ENCODE measurements at places on chromosomes 1 and 21. TPM values are rescaled to one million over a fixed set of nuclear protein-coding genes. Genes with fewer than 3 reads are reported as not detected.

GRCh38 chr1:167671727-167672511 lies 41.9 kb downstream of the RCSD1 start:
- ATAC-seq = no peak

Gene RNU1-4
- total RNA-seq = 24,296 TPM

Gene ECM1
- 73.4 TPM for total RNA-seq

Gene CADM3
- 1.2 TPM for total RNA-seq

DNA sequence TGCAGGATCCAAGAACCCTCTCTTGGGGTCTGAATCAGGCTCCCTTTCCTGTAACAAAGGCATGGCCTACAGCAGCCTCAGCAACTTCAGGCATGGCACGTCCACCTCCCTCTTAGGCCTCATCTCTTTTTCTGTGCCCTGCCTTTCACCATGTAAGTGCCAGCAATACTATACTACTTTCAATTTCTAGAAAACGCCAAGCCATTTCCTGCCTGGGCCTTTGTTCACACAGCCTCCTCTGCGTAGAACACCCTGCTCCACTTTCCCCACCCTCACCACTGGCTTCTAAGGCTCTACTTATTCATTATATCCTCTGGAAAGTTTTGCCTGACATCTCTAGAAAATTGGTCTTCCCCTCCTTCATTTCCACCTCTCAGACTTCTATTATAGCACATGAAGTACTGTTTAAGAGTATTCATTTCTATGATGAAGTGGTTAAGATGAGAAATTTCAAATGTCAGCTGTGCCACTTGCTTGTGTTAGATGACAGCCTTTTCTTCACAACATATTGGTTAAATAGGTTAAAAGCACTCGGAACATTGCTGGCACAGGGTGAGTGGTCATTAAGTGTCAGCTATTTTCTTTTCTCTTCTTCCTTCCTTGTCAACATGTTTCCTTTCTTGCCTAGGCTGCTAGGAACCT lies 41.6 kb upstream of the VWA5B1 start:
- ATAC-seq = no peak

GRCh38 chr1:248811514-248812490 lies 13.9 kb downstream of the SH3BP5L start:
- peak; percentile 46 for ATAC-seq

- ATAC-seq = no peak
Measured at GRCh38 chr1:42737257-42737656, 2.8 kb downstream of the CLDN19 start.

Gene TMCC2
- 2.8 TPM for total RNA-seq

Gene CYB5RL
- total RNA-seq = 5.8 TPM

DNA sequence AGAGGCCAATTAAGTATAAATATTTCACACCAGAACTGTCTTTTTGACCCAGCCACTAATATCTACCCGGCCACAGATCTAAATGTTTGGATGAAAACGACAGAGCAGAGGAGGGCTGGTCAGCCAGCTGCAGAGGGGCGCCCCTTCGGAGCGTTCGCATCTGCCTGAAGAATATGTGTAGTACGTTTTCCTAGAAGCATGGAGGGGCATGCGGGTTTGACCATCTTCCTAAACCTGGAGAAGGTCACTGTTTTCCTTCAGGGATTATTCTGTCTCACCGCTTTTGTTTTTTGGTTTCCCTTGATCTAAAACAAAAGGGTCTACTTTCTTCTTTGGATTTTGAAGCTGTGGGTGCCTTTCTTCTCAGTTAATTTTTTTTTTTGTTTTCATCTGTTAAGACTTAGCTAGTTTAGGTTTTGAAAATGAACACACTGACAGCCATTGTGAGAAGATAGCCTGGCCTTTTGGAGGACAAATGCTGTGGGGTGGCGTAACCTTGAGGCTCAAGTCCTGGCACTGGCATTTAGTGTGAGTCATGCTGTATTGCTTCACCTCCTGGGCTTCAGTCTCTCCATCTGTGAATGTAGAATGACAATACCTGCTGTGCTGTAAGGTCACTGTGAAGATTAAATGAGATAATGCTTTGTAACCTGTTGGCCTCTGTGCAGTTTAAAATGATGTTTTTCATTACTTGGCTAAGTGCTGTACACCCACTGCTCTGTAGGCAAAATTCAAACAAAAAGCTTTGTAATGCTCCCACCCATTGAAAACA lies 74.1 kb upstream of the IRF2BP2 start:
- ATAC-seq = no peak

DNA sequence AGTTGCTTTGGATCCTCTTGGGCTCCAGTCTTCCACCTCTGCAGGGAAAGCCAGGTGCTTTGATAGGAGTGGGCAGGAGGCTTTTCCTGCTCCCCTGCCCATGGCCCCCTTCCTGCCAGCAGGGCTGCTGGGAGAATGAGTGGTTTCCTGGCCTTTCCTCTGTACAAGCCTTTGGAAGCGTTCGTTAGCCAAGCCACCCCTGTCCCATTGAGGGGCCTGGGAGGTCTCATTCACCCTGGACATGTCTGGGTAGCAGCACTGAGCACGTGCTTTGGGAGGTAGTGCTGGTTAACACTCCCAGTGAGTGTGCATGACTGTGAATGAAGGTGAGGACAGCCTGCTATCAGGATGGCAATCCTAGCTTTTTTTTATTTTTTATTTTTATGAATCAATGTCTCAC lies 118.5 kb upstream of the CACNA1E start:
- no peak for ATAC-seq

DNA sequence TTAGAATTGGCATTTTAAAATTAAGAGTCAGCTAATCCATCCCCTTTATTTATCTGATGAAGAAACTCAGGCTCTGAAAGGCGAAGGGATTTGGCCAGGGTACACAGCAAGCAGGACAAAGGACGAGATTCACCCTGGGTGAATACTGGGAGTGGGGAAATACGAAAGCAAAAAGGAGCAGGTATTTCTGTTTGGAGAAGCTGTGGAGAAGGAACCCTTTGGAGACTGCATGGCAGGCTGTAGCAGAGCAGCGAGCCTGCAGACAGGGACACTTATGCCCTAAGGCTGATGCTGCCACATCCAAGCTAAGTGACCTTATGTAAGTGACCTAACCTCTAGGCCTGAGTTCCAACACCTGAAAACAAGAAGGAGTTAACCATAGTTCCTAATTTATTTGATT lies 207.2 kb upstream of the C1orf87 start:
- ATAC-seq = peak; percentile 47

Gene SELE
- 0.52 TPM for total RNA-seq

Gene GIPC2
- 0.14 TPM for total RNA-seq

Gene FAM72D
- 6.1 TPM for total RNA-seq

DNA sequence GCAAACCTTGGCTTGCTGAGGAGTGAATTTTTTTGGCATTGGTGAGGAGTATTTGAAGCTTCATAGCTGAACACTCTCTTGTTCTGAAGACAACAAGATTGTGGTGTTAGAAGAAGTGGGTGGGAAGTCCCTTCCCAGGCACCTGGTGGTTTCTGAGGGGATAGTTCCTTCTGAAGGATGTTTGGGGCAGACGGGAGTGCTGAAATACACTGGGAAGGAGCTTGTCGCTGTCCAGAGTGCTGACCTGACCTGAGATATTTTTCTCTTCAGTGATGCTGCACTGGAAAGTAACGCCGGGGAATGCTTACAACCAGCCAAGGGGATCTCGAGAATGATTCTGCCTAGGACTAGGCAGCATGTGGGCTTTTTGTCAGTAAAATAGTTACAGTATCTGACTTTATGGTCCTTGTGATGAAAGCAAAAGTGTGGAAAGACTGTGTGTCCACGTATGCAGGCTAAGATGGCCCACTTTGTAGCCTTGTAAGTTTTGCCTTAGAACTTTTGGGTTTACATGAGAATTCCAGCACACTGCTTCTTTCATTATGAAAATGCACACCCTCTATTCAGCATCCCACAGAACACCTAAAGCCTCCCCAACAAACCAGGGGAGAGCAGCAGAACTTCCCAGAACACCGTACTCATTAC lies 33.1 kb upstream of the NFASC start:
- ATAC-seq = peak; percentile 24

DNA sequence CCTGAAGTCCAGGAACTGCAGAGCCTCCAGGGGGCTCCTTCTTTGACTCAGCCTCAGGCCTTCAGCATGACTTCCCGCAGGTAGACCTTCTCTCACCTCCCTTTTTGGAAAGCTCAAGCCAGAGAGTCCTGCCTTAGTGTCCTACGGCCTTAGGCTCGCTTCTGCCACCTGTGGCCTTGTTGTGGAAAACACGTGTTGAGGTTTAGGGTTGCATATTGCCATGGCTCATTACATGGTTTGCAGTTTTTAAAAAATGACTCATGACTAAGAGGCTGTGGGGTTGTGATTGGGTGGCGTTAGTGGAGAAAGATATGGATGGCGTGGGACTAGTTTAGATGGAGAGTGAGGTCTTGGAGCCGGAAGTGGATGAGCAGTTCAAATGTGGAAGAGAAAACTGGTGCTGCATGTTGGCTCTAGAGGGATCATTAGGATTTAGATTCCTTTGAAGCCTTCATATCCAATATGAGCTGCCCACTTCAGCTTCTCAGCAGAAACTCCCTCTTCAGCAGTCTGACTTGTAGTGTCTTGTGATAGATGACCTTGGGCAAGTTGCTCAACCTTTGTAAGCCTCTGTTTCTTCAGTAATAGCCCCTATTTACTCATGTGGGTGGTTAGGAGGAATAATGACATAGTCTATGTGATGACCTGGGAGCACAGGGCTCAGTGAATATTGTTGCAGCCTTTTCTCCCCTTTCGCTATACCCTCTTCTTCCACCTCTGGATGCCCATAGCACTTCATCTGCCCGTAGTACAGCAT lies 6.5 kb upstream of the FGGY start:
- peak; percentile 41 for ATAC-seq

DNA sequence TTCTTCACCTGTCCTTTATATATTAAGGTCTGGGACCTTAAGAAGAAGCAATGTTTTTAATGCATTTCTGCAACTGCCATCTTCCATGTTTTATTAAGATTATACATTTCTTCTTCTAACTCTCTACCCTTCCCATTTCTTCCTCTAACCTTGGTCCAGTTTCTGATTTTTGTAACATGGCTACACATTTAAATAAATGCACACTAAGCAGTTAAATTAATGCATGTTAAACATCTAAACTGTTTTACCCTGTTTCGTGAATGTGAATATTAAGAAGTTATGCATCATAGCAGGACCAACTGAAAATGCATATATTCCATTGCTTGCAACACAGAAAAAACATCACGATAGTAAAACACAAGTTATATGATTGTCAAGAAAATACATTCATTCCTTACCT lies 3.7 kb downstream of the BRINP3 start:
- ATAC-seq = no peak

GRCh38 chr1:226582966-226583365 lies 34.4 kb downstream of the STUM start:
- ATAC-seq = no peak

GRCh38 chr21:22842875-22843274 lies 1844.7 kb downstream of the NCAM2 start:
- ATAC-seq = no peak

DNA sequence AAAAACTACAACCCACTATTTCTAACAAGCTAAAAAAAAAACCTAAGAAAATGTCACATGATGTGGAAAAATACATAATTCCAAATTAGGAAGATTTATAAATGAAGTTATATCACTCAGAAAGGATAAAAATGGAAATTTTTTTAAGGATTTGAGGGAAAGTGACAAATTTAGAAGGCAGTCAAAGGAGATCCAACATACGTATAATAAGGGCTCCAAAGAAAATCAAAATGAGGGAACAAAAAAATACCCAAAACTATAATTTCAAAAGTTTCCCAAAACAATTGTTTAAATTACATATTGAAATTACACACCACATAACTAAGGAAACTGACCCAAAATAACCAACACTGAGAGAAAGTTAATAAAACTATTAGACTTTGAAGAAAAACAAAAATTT lies 381.1 kb upstream of the KAZN start:
- ATAC-seq = no peak

Gene ATP1A2
- total RNA-seq = 1.3 TPM

GRCh38 chr1:241330619-241331327 lies 26.2 kb downstream of the RGS7 start:
- ATAC-seq = no peak

GRCh38 chr1:10060311-10061100 lies 27.7 kb downstream of the UBE4B start:
- ATAC-seq = no peak

GRCh38 chr1:33576821-33577599 lies 104.6 kb downstream of the ZSCAN20 start:
- no peak for ATAC-seq

DNA sequence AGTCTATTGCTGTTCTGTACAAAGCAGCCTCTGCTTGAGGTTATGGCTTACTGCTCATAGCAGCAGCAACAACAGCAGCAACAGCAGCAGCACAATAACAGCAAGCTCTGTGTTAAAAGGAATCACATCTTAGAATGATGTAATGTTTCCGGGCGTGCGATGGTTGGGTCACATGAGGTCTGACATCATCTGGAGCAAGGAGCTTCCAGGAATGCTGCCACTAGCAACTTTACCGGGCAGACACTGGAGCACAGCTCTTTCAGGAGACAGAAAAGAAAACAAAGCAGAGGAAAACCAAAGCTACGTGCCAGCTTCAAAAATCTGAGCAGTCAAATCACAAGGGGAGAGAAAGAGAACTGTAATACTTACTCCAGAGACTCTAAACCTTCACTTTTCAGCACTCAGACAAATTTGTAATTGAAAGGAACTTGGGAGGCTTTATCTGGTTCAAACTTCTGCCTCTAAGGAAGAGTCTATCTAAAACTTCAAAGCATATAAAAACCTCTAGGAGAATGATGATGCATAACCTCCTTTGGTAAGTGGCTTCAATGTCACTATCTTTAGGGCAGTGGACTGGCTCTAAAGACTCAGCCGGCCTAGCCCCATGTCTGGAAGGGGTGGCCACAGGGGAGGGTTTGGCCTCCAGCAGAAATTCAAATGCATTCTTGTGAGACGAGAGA lies 28.3 kb upstream of the RAB3GAP2 start:
- peak; percentile 96 for ATAC-seq

Gene RORC
- 0.14 TPM for total RNA-seq

DNA sequence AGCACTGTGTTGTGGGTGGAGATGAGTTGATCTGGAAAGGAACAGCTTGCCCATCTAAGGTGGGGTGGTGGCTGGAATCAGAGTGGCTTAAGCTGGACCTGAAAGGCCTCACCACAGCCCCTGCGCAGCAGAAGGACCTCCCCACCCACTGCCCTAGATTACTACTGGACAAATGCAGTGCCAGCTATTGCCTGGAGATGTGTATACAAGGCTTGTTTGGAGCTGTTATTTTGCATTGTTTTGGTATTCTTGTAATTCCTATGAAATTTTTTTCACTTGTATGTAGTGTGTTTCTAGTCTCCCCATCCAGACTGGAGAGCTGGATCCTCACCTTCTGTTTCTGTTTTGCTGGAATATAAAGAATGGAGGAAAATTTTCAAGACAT lies 1.3 kb upstream of the SLC30A1 start:
- no peak for ATAC-seq

DNA sequence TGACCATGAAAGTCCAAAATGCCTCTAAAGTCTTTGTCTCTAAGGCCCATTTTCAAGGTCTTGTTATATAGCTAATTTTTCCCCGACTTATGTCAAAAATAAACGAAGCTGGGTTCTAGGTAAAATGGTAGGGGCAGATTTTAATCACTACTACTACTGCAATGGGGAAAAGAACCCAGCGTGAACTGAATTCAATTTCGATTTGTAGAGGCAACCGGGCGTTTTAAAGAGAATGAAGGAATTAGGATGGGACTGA lies 536 bp upstream of the EXO1 start:
- no peak for ATAC-seq

GRCh38 chr1:46415514-46415913 lies 21.4 kb downstream of the FAAH start:
- no peak for ATAC-seq

All from motor neuron (in vitro differentiated cells).